ENCODE measurements at places on chromosomes 16 and 17. TPM values are rescaled to one million over a fixed set of nuclear protein-coding genes. Genes with fewer than 3 reads are reported as not detected.

The BAIAP3 gene
- not detected for total RNA-seq

The FBXW10 gene
- total RNA-seq = 0.33 TPM

The MYO18A gene
- 28.2 TPM for total RNA-seq

The SOX9 gene
- not detected for total RNA-seq

The NUBP1 gene
- total RNA-seq = 26.3 TPM

The PLD6 gene
- total RNA-seq = 15.3 TPM

The LRRC37A gene
- 4.7 TPM for total RNA-seq

DNA sequence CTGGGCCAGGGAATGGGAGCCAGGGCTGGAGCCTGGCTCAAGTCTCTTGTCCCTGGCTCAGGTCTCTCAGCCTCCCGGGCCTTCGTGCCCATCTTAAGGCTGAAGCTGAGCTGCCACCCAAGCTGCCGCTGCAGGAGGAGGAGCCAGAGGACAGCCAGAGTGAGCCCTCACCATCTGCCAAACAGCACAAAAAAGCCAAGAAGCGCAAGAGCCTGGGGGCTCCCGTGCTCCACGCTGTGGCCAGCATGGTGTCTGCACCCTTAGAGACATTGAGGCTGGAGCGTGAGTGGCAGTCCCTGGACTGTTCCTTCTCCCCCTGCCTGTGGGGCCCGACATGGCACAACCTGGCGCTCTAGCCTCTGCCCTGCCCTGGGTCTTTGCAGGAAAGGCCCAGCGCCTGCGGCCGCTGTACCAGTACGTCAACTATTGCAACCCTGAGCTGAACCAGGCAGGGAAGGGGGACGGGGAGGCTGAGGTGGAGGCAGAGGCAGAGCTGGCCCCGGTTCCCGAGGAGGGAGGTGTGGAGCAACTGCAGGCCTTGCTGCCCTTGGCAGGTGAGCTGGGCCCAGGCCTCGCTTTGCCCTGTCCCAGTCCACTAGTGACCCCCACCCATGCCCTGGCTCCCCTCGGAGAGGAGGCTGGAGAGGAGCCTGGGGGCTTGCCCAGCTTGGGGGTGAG lies 1.3 kb downstream of the C16orf86 start:
- DNase-seq = peak; percentile 95

DNA sequence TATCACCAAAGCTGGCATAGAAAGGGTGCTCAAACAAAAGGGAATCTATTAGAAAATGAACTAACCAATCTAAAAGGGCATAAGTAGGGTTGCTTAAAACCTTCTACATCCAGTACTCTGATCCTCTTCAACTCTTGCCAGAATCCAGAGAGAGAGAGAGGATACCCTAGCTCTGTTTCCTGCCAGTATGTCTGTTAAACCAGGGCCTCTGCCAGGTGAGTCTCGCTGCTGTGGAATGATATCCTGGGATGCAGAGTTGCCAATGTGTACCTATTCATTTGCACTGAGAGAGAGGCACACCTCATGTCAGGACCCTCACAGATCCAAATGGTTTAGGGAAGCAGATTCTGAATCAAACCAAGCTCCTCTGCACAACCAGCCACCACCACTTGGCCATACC lies 79.8 kb upstream of the DYNLRB2 start:
- DNase-seq = no peak

- DNase-seq = peak; percentile 96
Observed at GRCh38 chr16:10828851-10829366, 10.3 kb upstream of the TVP23A start.

- DNase-seq = no peak
Observed at GRCh38 chr17:45703348-45703747, 80.8 kb upstream of the CRHR1 start.

DNA sequence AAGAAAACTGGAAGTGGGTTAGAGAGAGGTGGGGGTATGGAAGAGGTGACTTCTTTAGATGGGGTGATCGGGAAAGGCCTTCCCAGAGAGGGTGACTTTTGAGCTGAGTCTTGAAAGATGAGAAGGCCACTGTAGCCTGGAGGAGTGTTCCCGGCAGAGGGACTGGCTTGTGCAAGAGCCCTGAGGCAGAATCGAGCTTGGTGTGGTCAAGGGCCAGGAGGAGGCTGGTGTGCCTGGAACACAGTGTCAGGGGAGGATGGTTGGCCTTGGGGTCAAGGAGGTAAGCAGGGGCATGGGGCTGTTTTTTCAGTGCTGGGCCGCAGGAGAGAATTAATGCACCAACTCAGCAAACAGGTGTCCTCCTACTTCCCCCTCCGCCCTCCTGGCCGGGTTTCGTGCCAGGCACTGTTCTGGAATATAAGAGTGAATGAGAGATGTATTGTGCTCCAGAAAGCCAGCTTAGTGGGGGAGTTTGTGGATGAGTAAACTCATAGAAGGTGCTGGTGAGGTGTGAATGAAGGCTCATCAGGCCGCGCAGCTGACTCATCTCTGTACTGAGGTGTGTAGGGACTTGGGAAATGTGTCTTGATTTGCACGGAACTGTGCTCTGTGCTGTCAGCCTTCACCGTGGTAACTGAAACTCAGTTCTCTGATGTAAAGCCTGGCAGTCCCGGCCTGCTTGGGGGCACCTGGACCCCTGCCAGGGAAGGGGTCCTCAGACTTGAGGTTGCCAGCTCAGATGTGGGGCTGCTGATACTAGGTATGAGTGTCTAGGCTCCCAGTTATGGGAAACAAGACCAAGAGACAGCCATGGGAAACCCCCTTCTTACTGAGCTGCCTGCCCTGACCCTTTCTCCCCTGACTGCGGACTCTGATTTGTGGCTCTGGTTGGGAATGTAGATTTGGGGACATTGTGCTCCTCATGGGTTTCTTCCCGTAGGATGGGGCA lies 15.3 kb downstream of the KSR1 start:
- no peak for DNase-seq

- peak; percentile 84 for DNase-seq
Observed at GRCh38 chr17:15261258-15261801, 3.8 kb downstream of the PMP22 start.

- peak; percentile 86 for DNase-seq
Observed at GRCh38 chr17:57833179-57833939, 16.5 kb downstream of the MRPS23 start.

DNA sequence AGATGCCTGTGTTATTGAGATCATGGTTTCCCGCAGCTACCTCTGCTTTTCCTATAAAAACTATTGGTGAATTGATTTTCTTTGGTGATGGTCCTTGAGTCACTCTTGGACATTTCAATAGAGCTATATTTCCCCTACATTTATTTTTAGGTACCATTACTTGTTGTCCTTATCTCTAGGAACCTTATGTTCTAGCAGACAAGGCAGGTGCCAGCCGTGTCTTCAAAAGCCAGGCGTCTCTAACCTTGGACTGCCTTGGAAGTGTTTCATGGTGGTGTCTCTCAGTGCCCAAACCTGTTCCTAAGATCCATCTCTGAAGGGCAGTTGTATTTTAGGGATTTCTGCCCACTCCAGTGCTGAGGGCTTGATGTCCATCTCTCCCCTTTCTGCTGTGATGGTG lies 77.4 kb upstream of the CLEC18A start:
- DNase-seq = no peak

DNA sequence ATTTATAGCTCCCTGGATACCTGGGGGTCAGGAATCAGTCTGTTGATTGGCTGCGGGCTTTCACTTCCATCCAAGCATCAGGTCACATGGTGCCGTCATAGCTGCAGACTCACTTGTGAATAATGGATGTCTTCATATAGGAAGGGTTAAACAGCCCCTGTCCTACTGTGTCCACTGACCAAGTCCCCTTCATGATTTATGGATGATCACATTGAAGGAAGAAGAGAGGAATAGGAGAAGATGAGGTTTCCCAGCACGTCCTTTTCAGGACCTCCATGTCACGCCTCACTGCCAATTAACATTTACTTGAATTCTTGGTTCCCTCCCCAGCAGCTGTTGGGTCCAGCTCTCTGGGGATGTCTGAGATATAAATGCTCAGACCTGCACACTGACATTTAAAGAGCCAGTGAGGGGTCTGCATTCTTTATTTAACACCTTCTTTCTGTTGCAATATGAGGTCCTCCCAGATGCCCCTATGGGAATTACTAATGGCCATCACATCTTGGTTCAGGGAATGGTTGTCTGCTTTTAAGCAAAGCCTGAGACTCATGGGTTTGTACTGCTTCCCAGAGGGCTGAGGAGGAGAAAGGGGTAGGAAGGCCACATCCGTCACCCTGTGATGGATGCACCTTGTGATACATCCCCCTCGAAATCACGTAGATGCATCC lies 230.6 kb upstream of the HSBP1 start:
- DNase-seq = no peak

GRCh38 chr16:64406770-64407181 lies 715.1 kb downstream of the CDH11 start:
- no peak for DNase-seq

DNA sequence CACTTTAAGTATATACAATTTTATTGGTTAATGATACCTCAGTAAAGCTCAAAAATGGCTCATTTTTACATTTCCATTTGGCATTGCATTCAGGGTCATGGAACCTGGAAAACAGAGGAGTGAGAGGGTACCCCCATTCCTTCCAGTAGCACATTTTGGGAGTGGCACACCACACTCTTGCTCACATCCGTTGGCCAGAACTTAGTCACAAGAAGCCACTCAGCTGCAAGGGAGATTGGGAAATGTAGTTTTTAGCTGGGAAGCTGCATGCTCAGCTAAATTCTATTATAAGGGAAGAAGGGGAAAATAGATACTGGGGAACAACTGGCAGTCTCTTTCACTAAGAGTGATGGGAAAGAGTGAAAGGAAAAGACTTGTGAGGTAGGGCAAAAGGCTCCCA lies 102.5 kb upstream of the TMEM97 start:
- DNase-seq = no peak

- peak; percentile 58 for DNase-seq
Observed at GRCh38 chr16:66426112-66427035, 721 bp upstream of the BEAN1 start.

DNA sequence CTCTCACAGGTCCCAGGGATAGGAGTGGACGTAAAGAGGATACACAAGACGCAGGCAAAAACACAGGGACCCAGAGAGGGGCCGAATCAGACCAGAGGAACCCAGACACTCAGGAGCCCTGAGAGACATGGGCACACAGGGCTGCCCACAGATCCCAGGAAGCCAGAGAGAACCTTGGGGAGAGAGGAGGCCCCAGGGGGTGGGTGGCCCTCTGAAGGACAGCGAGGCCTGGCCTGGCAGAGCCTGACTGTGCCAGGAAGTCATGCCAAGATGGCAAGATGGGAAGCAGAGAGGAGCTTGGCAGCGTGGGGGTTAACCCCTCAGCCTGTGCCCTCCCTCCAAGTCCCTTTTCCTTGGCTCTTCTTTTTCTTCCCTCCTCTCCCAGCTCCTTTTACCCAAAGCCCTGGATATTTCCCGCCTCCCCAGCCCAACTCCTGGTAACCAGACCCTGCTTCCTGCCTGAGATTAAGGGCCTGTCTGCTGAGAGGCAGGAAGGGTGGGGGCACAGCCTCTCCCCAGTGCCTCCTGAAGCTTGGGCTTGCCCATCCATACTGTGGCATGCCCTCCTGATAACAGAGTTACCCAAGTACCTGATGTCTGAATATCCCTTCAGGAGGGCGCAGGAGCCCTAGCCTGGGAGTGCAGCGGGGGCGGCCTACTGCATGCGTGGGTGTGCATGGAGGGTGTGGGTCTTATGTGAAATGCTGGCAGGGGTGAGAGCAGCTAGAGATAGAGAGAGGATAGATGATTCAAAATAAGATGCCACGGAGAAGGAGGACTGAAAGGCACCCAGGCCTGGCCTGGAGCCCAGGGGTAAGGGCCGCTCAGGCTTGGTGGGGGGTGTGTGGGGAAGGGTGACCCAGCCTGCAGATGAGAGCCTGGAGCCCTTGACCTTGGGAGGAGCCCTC lies 6.0 kb upstream of the TBX21 start:
- no peak for DNase-seq
